ENCODE measurements at places on chromosomes 12 and 14.

DNA sequence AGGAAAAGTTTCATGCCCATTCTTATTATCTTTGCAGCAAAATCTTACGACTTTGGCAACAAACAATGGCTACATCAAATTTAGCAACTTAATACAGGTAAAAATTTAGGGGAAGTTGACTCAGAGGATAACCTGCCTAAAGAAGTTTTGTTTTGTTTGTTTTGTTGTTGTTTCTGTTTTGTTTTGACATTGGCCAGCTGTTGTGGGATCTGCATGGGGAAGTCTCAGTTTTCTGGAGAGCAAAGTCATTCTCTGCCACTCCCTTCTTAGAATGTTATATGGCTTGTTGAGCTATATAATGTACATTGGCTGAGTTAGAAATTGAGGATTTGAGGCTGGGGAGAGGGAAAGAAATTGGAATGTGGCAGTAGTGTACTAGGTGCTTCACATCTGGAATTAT is 109.5 kb downstream of the NT5DC3 start:
- DNase-seq: no peak

- DNase-seq: no peak
These were observed 11.5 kb downstream of the GNS start for GRCh38 chr12:64747695-64748094.

GRCh38 chr14:37453985-37454384 is 141.1 kb downstream of the FOXA1 start:
- DNase-seq: no peak

DNA sequence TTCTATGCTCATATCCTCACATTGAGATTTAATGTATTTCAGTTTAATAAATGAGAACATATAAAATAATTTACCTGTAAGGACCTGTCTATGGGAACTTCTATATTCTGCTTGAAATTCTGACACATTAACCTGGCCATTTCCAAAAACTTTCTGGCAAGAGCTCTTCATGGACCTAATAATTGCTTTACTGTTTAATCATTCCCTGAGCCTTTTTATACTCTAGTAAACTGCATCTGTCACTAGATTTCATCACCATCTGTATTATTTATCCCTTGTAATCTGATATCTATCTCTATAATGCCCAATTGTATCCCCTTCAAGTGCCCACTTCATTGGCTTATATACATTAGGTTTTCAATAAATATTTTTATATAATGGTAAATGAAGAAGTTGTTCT is 327.7 kb downstream of the RAD51B start:
- DNase-seq: peak; percentile 86

GRCh38 chr12:27143256-27144069 is 61.1 kb upstream of the C12orf71 start:
- DNase-seq: no peak

DNA sequence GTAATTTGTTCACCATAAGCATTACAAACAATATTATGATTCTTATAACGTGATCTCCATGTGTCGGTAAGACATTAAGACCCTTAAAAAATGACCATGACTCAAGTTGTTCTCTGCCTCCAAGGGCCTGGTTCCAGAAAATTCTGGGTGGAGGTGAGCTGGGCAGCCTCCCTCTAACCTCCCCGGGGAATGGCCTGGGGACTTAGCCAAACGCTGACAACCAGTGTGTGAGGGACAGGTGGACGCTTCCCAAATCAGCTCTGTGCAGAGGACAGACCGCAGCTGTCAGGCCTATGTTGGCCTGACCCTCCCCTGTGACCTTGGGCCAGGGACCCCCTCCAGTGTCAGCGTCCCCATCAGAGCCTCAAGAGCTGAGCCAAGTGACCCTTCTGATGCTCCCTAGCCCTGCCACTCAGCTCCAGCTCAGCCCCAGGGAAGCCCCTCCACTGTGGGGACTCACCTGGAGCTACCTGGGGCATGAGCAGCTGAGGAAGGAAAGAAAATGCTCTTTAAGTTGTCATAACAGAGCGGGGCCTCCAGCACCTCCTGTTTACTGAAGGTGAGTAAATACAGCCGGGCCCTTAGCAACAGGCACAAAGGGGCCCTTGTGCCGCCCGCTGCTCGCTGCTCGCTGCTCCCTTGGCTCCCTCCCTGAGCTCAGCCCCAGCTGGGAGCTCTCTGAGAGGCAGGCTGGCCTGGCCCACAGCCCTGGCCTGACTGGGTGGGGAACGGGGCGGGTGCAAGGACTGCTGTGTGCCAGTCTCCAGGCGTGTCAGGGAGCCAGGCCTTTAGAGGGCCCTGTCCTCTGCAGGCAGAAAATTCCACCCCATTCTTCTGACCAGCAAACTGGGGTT is 116.6 kb downstream of the CALM1 start:
- DNase-seq: peak; percentile 19

DNA sequence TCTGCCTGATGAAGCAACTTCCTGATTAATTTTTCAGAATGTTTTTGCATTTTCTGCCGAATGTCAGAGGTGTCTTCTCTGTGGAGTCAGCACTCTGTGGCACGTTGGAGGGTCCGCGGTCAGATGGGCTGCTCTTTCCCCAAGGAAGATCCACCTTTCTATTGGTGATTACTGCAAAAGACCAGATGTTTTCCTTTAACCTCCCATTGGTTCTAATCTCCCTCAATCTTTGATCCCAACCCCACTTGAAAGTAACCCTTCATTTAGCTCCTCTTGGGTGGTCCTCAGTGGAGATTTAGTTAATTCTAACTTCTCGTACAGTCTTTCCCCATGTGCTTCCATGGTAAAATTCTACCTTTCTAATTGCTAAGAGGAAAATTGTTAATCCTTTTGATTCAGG is 397.7 kb upstream of the DDHD1 start:
- peak; percentile 86 for DNase-seq

DNA sequence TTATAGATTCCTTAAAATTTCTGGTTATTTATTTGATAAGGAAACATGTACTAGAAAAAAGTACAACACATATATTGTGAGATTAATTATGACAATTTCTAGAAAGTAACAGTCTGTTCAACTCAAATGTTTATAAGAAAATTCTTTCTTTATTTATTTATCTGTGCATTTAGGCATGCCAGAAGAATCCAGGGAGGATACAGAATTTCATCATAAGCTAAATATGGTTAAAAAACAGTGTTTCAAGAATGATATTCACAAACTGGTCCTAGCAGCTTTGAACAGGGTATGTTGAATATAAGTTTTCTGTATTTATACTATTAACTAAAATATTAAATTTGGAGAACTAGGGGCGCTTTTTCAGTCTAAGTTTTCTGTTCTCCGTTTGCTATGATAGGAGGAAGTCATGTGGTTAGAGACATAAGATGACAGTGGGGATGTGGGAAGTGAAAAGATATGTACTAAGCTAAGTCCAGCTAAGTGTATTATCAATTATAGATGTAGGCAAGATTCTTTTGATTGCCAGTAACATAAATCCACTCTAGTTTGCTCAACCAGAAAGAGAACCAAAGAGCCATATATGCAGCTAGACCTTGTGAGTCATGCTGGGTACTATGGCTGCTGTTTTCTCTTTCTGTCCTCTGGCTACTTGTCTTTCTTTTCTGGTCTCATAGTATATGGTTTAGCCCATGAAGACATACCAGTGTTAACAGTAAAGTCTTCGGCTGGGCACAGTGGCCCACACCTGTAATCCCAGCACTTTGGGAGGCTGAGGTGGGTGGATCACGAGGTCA is 39.0 kb downstream of the LRRK2 start:
- DNase-seq: no peak

DNA sequence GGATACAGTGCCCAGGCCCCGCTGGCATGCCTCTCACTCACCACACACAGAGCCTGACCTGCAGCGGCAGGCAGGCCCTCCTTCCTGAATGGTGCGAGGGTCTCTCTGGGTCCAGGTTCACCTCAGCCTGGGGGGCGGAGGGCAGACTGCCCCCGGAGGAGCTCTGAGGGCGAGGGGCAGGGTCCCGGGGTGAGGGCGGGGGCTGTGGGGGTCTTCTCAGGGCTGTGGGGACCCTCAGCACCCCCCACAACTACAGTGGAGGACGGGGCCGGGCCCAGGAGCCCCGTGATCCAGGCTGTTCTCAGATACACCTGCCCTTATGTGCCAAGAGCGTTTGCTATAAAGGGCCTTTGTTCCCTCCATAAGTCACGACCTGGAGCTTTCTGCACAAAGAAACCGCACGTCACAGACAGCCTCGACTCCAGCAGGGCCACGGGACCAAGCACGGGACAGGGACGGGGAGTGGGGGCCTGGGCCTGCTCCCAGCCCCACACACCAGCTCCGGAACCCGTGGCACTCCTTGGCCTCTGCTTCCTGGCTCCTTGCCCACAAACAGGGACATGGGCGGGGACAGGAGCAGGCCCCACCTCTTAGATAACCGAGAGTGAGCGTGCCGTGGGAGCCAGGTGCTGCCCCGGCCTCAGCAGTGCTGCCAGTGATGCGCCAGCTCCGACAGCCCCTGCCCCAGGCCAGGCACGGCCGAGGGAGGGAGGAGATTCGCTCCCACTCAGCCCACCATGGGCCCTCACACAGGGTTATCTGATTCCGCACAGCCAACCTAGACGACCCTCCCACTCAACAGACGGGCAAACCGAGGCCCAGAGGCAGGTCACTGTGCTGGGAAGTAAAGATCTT is 101.9 kb downstream of the RFLNA start:
- DNase-seq: no peak

GRCh38 chr12:111488271-111488670 is 82.5 kb downstream of the SH2B3 start:
- no peak for DNase-seq

GRCh38 chr12:106170285-106170684 is 31.5 kb upstream of the NUAK1 start:
- no peak for DNase-seq

DNA sequence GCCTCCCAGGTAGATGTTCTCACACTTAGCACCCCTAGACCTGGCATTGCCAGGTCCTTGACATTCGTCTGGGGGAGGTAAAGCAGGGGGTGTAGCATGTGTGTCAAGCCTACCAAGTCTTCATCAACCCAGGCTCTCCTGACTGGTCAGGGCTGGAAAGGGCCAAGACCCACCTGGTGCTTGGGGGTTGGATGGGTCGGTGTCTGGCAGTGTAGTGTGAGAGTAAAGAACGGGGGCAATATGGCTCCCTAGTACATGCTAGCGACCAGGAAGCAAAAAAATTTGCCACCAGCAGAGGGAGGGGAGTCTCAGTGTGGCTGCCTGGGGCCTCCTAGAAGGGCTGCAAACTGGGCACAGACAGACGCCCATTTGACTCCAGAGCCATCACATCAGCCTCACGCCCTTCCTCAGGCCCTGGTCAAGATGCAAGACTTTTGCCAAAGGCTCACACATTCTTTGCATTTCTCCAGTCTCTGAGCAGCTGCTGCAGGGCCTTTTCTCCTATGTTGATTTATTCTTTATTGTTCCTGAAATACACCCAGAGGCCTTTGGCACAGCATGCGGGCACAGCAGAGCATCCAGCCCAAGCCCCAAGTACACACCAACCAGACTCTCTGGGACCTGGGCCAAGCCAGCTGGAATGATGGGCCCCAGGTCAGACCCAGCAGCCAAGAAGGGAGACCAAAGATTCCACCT is 38.3 kb upstream of the PNMA1 start:
- no peak for DNase-seq

- DNase-seq: peak; percentile 33
These were observed 35.6 kb downstream of the GCH1 start for GRCh38 chr14:54867011-54867410.

DNA sequence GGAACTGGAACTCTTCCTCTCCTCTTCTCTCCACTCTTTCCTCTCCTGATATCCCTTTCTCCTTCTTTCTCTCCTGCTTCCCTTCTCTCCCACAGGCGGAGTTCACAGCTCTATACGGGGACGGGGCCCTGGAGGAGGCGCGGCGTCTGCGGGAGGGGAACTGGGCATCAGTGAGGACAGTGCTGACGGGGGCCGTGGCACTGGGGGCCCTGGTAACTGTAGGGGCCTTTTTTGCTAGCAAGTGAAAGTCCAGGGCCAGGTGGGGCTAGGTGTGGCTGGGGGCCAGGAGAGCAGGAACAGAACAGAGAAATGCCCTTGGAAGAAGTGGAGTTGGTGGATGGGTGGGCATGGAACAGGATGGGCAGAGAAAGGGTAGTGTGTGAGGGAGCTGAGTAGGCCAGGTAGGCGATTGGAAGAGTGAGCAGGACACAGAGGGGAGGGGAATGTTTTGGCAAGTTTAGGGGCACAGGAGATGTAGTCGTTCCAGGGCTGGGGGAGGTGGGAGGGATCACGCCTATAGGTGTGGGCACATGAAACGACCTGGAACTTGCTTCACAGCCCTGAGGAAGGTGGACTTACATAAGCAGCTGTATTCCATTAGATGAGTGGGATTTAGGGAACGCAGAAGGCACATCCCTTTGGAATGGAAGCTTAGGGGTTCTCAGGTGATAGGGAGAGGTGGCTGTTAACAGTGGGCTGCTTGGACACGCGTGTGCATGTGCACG is 2.2 kb downstream of the BCL2L2 start:
- DNase-seq: no peak
